ENCODE measurements at places on chromosomes 13 and 19.

GRCh38 chr13:20387006-20387405, 138.7 kb downstream of the CRYL1 start:
- DNase-seq, result no peak

GRCh38 chr19:49997709-49998108, 27.5 kb downstream of the VRK3 start:
- DNase-seq, result no peak

DNA sequence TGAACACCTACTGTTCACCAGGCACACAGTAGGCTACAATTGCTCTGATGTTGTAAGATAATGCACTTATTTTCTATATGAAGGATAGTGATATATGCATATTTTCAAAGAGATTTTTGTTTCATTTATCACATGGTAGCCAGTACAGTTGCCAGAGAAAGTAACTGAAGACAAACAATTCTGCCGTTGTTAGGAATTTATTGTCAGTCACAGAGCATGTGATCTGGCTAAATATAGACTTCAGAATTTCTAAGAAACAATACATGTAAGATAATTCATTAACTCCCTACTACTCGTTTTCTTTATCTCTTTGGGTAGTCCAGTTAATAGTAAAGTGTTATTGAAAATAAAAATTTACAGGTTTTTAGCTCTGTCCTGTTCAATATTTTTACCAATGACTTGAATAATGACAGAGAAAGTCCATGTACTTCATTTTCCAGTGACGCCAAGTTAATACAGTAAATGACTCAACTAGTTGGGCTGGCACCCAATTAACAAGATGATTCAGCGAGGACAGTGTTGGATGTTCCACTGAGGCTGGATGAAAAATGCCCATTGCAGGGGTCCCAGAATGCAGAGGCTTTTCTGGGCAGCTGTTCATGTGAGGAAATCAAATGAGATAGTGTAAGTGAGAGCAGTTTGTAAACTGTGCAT, 35.6 kb downstream of the GJA3 start:
- DNase-seq, result no peak

DNA sequence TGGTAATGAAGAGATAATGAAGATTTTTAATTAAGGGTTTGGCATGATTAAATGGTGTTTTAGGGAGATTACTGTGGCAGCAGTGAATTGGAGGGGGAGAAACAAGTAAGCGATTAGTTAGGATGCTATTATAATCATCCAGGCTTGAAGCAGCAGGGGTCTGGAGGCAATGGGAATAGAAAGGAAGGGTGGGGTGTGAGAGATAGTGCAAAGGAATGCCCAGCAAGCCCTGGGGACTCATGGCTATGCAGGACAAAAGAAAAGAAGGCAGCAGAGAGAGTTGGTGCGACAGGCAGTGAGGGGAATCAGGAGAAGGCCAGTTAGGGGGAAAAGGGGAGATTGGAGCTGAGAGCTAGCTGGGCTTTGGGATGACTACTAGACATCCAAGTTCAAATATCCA, 34.5 kb downstream of the SOX21 start:
- no peak for DNase-seq

DNA sequence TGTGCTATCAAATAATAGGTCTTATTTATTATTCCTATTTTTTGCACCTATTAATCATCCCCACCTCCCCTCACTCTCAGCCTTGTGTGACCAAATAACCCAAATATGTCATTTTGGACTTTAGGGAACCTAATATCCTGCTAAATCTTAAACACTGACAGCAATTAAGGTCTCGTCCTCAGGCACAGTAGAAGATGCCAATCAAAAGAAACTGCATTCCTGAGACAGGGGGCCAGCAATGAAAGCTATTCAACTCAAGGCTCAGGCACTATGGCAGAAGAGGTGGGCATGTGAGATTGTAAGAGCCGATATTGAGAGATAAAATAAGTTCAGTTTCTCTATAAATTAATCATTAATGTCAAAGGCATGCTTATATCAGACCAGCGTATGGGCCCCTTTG, 1437.7 kb upstream of the PCDH9 start:
- no peak for DNase-seq

DNA sequence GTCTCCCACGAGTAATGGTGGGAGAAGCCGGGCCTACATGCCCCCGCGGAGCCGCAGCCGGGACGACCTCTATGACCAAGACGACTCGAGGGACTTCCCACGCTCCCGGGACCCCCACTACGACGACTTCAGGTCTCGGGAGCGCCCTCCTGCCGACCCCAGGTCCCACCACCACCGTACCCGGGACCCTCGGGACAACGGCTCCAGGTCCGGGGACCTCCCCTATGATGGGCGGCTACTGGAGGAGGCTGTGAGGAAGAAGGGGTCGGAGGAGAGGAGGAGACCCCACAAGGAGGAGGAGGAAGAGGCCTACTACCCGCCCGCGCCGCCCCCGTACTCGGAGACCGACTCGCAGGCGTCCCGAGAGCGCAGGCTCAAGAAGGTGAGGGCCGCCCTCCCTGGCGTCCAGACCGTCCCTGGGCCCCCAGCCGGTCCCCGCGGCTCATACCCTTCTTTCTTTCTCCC, 1.4 kb upstream of the USF2 start:
- DNase-seq, result no peak

GRCh38 chr19:58571575-58571947, 1.6 kb downstream of the MZF1 start:
- DNase-seq, result no peak

DNA sequence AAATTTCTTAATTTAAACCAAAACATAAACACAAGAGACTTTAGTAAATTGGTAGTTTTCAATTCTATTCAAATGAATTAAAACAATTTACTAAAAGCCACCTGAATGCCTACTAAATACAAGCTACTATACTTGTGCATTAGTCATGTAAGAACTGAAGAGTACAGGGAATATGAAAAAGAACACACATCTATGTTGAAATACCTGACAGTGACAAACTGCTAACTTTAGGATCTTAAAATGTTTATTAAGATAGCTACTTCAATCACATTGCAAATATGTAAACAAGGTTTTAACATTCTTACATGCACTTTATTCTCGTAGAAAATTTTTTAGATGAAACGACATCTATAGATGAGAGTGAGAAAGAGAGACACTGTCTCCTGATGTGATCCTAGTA, 4.1 kb downstream of the SPRYD7 start:
- DNase-seq, result no peak

DNA sequence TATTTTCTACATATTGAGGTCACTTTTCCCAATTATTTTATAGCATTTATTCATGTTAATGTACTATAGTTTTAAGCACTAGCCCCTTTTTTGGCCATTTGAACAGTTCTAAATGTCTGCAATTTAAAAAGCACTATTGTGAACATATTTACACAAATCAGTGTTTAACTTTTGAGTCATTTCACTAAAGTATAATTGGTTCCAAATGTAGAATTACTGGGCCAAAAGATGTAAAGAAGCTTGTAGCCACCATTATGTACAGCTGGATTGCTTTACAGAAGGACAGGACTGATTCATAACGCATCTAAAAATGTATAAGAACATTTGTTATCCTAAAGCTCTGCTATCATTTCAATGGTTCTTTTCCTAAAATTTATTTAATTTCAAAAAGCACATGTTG, 16.6 kb upstream of the ATP12A start:
- no peak for DNase-seq

GRCh38 chr13:98026457-98026857, 73.0 kb downstream of the IPO5 start:
- no peak for DNase-seq

Data from glutamatergic neuron (in vitro differentiated cells).